Activated T-helper 1 cell treated with anti-CD3 and anti-CD28 coated beads, Interleukin-12 subunit alpha, Interleukin-12 subunit beta, Interleukin-2, Interleukin-4 antibody, amounts not matched to agents 30 ng/mL and 10 ng/mL and 1 ng/mL, durations not matched to agents 14 hours and 24 hours and 36 hours (primary cell): ENCODE measurements at places on chromosomes 7 and 10.

DNA sequence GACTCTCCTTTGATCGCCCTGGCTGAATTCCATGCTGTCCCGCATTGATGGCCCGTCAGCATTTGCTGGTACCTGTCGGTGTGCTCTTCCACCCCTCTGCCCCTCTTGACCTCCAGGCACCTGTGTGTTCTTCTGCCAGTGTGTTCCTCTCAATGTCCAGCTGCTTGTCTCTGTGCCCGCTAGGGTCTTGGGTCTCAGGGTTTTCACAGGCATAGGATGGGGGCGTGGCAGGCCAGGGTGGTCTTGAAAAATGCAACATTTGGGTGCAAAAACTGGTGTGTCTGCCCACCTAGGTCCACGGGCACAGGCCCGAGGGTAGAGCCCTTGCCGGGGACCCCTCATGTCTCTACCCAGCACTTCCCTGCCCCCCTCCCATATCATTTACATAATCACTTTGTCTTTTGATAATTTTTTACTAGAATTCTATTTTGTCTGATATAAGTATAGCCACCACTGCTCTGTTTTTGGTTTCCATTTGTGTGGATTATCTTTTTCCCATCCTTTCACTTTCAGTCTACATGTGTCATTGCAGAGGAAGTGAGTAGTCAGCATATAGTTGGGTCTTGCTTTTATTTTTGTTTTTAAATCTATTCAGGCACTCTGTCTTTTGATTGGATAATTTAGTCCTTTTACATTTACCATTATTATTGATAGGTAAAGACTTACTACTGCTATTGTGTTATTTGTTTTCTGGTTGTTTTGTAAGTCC, 46.6 kb upstream of the ADRA2A start:
- H3K36me3 ChIP-seq = peaks cover 12% of the 10 kb centered on the region
- H3K4me1 ChIP-seq = peaks cover 14% of the 10 kb centered on the region
- H3K4me3 ChIP-seq = no peak overlapping the region
- DNase-seq = no peak
- H3K27me3 ChIP-seq = no peaks in the 10 kb centered on the region
- peak overlapping the region; percentile 29 for H3K27ac ChIP-seq

- no peak overlapping the region for H3K27ac ChIP-seq
- H3K4me1 ChIP-seq = no peaks in the 10 kb centered on the region
- no peak overlapping the region for H3K4me3 ChIP-seq
- peaks cover 13% of the 10 kb centered on the region for H3K27me3 ChIP-seq
Observed at GRCh38 chr10:78604721-78605120, 464.0 kb upstream of the ZMIZ1 start.

DNA sequence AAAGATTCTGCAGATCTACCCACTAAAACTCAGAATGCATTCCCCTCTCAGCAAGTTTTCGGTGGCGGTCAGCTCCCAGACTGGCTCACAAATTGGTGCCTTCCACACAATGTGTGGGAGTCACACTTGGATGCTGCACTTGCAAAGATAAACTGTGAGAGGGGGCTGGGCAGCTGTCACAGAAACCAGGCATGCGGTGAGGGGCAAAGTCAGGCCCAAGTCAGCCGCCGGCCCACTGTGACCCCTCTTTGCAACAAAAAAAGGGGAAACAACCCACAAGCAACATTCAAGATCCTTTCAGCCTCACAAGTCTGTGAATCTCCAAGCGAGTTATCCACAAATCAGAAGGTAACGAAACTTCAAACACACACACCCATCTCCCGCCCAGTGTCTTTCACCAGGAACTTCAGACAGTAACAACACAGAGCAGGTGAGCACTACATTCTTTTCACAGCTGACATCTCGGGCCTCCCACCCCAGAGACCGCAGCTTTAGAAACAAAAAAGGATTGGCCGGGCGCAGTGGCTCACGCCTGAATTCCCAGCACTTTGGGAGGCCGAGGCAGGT, 32.0 kb downstream of the SNX8 start:
- no peaks in the 10 kb centered on the region for H3K4me1 ChIP-seq
- no peaks in the 10 kb centered on the region for H3K27me3 ChIP-seq
- no peaks in the 10 kb centered on the region for H3K36me3 ChIP-seq
- no peak overlapping the region for H3K27ac ChIP-seq
- no peak for DNase-seq
- H3K4me3 ChIP-seq = no peak overlapping the region

GRCh38 chr7:44964384-44964830, 14.4 kb downstream of the MYO1G start:
- H3K4me3 ChIP-seq = no peak overlapping the region
- H3K36me3 ChIP-seq = peaks cover 24% of the 10 kb centered on the region
- no peak for DNase-seq
- H3K4me1 ChIP-seq = peaks cover 6% of the 10 kb centered on the region
- H3K27me3 ChIP-seq = no peaks in the 10 kb centered on the region

DNA sequence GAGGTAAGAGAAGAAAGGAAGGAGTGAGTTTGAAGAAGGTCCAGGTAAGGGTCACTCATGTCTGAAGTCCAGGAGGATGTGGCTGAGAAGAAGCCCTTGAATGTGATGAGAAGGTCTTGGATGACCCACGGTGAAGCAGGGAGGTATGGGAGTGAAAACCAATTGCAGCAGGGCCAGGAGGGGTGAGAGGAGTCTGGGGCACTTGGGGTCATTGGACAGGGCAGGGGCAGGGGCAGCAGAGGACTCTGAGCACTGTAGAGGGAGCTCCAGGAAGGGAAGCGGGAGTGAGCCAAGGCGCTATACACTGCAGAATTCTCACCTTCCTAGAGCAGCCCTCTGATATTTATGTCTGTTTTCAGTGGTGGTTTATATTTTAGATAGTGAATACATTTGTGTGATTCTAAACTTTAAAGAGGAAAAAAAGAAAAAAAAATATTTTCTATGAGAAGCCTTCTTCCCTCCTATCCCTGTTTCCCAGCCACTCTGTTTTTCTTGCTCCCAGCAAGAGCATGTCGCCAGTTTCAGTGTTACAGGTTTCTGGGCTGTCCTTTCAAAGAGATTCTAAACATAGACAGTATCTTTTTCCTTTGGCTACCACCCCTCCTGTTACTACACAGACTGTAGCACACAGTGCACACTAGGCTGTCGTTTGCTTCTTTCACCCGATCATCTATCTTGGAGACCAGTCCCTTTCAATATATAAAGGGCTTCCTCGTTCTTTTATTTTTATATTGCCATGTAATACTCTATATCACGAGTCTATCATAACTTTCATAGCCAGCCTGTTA, 24.5 kb downstream of the BLVRA start:
- H3K36me3 ChIP-seq = peaks cover 10% of the 10 kb centered on the region
- H3K27ac ChIP-seq = no peak overlapping the region
- H3K4me1 ChIP-seq = peaks cover 9% of the 10 kb centered on the region

- no peak for DNase-seq
- H3K4me1 ChIP-seq = peaks cover 4% of the 10 kb centered on the region
- H3K27me3 ChIP-seq = peaks cover 66% of the 10 kb centered on the region
Observed at GRCh38 chr10:94403380-94404213, 1.3 kb downstream of the TBC1D12 start.

DNA sequence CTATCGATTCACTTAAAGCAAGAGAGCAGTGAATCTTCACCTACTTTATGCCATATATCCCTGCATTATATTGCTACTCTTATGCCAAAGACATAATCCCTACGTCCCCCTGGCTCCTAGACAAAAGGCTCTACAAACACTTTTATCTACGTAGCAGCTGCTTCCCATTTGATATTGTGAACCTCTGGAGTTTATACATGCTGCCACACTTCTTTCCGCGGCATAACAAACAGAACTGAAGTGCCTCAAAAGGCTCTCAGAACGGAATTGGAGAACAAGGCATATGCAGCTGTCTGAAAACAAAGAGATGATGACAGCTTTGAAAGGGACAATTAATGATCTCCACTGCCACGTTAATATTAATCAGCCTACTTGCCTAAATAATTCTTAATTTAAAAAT, 985.6 kb upstream of the LRRN3 start:
- H3K4me3 ChIP-seq = no peak overlapping the region
- H3K36me3 ChIP-seq = no peaks in the 10 kb centered on the region
- no peaks in the 10 kb centered on the region for H3K27me3 ChIP-seq
- H3K27ac ChIP-seq = no peak overlapping the region

DNA sequence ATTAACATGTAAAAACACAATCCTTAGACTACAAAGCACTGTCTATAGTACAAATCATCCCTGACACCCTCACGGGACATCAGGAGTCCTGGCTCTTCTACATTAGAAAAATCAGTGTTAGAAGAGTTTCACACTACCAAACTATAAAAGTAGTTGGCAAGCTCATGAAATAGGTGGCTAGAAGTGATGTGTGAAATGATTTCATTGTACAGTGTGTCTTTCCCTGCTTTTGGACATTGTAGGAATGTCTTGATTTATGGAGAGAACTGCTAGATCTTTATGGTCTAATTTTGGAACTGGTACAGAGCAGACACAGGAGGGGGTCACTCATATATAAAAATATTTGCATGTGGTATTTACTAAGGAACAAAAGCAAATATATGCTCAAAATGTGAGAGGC, 33.2 kb downstream of the SEMA3A start:
- H3K27me3 ChIP-seq = no peaks in the 10 kb centered on the region
- no peaks in the 10 kb centered on the region for H3K4me1 ChIP-seq
- no peaks in the 10 kb centered on the region for H3K36me3 ChIP-seq
- H3K4me3 ChIP-seq = no peak overlapping the region

GRCh38 chr7:112833082-112833481, 42.9 kb upstream of the TMEM168 start:
- H3K4me3 ChIP-seq = no peak overlapping the region
- no peak for DNase-seq
- peaks cover 19% of the 10 kb centered on the region for H3K36me3 ChIP-seq
- H3K27ac ChIP-seq = no peak overlapping the region

DNA sequence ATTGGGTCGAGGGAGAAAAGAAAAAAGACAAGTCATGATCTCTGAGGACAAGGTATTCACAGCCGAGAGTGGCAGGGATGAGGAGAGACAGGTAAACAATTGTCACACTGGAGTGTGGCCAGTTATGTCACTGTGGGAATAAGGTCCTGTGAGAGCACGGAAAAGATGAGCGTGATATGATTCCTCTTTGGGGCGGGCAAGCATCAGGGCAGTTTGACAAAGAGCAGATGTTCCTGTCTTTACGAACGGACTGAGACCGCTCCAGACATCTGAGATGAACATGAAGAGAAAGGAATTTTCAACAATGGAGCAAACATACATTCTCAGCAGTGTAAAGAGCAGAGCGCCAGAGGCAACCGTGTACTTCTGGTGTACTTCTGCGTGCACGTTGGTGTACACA, 278.1 kb downstream of the DPP6 start:
- no peak for DNase-seq
- no peaks in the 10 kb centered on the region for H3K4me1 ChIP-seq
- H3K36me3 ChIP-seq = no peaks in the 10 kb centered on the region
- no peaks in the 10 kb centered on the region for H3K27me3 ChIP-seq
- no peak overlapping the region for H3K4me3 ChIP-seq

GRCh38 chr7:1290679-1291356, 58.1 kb downstream of the UNCX start:
- H3K4me3 ChIP-seq = no peak overlapping the region
- DNase-seq = no peak
- H3K36me3 ChIP-seq = no peaks in the 10 kb centered on the region
- peaks cover 11% of the 10 kb centered on the region for H3K27me3 ChIP-seq
- H3K27ac ChIP-seq = no peak overlapping the region
- H3K4me1 ChIP-seq = no peaks in the 10 kb centered on the region

GRCh38 chr10:57221674-57222073, 860.6 kb upstream of the ZWINT start:
- H3K27ac ChIP-seq = no peak overlapping the region
- H3K36me3 ChIP-seq = no peaks in the 10 kb centered on the region
- no peak overlapping the region for H3K4me3 ChIP-seq
- H3K27me3 ChIP-seq = no peaks in the 10 kb centered on the region
- DNase-seq = no peak

DNA sequence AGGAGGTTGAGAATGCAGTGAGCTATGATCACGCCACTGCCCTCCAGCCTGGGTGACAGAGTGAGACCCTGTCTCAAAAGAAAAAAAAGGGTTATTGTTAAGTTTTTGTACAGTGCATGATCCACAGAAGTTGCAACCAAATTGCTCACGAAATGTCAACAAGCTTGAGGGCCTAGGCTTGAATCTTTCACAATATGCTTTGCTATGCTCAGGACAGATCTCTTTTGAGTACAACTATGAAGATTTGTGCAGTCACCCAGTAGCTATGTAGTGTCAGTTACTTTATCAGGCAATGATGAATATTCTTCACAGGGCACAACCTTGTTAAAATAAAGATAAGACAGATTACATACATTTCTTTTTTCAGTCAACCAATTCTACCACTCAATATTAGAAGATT, 109.2 kb downstream of the PRTFDC1 start:
- peaks cover 5% of the 10 kb centered on the region for H3K4me1 ChIP-seq
- DNase-seq = no peak
- no peaks in the 10 kb centered on the region for H3K36me3 ChIP-seq

- no peak overlapping the region for H3K4me3 ChIP-seq
- H3K27ac ChIP-seq = no peak overlapping the region
- H3K27me3 ChIP-seq = no peaks in the 10 kb centered on the region
- no peak for DNase-seq
- H3K36me3 ChIP-seq = no peaks in the 10 kb centered on the region
Observed at GRCh38 chr7:14859267-14859666, 43.3 kb downstream of the DGKB start.

- no peak overlapping the region for H3K27ac ChIP-seq
- no peak overlapping the region for H3K4me3 ChIP-seq
- no peaks in the 10 kb centered on the region for H3K27me3 ChIP-seq
- no peak for DNase-seq
- peaks cover 44% of the 10 kb centered on the region for H3K4me1 ChIP-seq
Observed at GRCh38 chr10:74008212-74008731, 10.4 kb downstream of the VCL start.

GRCh38 chr7:28433039-28433438, 20.7 kb downstream of the CREB5 start:
- DNase-seq = no peak
- H3K4me3 ChIP-seq = no peak overlapping the region
- H3K27ac ChIP-seq = no peak overlapping the region
- H3K27me3 ChIP-seq = peaks cover 14% of the 10 kb centered on the region
- H3K36me3 ChIP-seq = no peaks in the 10 kb centered on the region

DNA sequence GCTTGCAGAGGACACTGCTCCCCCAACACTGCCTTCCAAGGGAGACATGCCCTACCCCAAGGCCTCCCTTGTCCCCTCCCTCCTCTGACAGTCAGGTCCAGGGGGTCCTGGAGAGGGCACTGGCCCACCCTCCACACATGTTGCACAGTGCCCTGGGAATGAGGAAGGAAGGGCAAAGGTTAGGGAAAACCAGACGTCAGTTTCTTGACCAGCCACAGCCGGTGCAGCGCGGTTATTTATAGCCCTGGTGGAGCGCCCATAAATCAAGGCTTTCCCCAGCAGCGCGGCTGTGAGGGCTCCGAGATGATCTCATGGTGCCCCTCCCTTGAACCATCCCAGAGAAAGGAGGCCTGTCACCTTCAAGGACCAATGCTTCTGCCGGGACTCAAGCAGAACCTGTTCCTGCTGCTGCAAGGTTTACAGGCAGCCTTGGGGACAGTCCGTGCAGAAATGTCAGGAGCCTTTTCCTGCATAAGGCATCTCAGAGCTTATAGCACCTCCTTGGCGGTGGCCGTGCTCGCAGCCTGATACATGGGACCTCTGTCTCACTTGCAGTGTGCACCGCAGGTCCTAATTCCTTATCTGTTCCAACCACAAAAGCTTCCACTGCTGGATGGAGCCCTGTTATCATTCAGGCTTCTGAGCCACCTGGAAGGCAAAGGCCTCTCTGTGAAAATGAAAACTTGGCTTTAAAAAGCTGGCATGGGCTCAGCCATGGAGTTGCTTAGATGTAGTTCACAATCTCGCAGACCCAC, 127.3 kb downstream of the LHPP start:
- no peaks in the 10 kb centered on the region for H3K4me1 ChIP-seq
- H3K27ac ChIP-seq = no peak overlapping the region
- no peak for DNase-seq

- no peak overlapping the region for H3K27ac ChIP-seq
- no peaks in the 10 kb centered on the region for H3K27me3 ChIP-seq
- no peaks in the 10 kb centered on the region for H3K4me1 ChIP-seq
- H3K4me3 ChIP-seq = no peak overlapping the region
- DNase-seq = no peak
Observed at GRCh38 chr10:82037076-82037475, 162.1 kb downstream of the NRG3 start.
